Left lung (tissue), 14 donors: ENCODE measurements at places on chromosomes 5 and 9.

DNA sequence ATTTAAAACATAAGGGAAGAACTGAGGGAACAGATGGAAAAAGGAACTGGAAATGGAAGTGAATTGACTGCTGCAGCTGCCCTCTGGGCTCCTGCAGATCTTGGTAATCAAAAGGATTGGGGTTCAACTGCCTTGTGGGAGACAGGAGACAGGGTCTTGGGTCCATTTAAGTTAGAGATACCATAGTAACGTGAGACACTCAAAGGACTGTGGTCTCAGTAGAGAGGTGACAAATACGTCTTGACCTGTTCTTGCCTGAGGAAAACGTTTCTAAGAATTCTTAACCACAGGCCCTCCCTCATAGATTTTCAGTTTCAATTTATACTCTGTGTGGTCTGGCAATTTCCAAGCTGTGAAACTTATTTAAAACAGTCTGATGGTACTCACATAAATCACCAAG is 100.8 kb upstream of the DHFR start:
- H3K27me3 ChIP-seq, result no peaks in the 10 kb centered on the region
- no peaks in the 10 kb centered on the region for H3K4me1 ChIP-seq
- no peak overlapping the region for H3K27ac ChIP-seq
- no peaks in the 10 kb centered on the region for H3K36me3 ChIP-seq
- DNase-seq, result no peak

DNA sequence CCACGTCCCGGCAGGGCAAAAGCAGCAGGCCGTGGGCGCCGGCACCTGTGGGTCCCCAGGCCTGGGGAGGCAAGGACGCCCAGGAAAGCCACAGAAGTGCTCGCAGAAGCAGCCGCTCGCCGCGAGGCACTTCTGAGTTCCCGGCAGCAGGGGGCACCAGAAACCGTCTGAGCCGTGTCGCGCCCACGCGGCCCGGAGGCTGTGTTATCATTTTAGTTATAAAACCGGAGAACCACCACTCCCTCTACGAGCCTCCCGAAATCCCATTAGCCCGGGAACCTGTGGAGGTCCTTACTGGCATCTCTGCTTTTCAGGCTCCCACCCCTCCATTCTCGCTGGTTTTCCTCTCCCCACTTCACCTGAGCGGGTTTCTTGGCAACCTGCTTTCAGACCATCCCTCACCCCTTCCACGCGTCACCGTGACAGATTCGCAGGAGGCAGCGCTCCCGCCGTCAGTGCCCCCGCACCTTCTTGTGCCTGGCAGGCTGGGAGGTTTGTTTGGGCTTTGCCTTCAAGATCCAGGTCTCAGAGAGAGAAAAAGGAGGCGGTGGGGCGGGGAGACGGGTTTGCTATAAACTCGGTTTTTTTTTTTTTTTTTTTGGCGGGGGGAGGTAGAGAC is 2.3 kb downstream of the GDNF start:
- H3K4me1 ChIP-seq, result peaks cover 48% of the 10 kb centered on the region
- H3K4me3 ChIP-seq, result no peak overlapping the region
- H3K36me3 ChIP-seq, result no peaks in the 10 kb centered on the region
- DNase-seq, result peak; percentile 73
- peaks cover 100% of the 10 kb centered on the region for H3K27me3 ChIP-seq

- H3K4me3 ChIP-seq, result no peak overlapping the region
- no peak for DNase-seq
- H3K27ac ChIP-seq, result peak overlapping the region; percentile 75
- H3K27me3 ChIP-seq, result no peaks in the 10 kb centered on the region
Observed at GRCh38 chr9:121297389-121297788, 29.4 kb downstream of the GSN start.

DNA sequence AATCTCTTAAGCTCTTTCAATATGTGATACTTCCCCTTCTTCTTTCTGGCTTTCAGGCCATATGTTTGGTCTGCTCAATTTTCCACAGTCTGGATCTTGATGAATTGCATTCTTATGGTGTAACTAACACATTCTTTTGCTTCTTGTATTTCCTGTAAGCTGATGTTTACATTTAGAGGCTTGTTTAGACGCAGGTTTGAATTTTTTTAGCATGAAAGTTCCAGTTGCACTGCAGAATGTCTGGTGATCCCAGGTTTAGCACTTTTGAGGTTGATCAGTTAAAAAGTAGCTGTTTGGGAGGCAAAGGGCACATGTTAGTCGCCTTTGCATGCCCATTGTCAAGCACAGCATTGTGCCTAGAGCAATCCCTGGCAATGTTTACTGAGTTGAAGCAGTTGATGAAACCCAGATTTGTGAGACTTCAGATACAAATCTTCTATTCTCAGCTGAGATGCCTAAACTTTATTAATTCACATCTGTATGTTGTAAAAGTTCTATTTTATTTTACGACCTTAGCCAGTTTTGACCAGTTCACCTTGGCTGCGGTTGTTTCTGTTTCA is 59.6 kb upstream of the SPATA31C2 start:
- no peak overlapping the region for H3K4me3 ChIP-seq
- DNase-seq, result no peak
- no peaks in the 10 kb centered on the region for H3K36me3 ChIP-seq

GRCh38 chr9:20619487-20620200 is 2.7 kb downstream of the MLLT3 start:
- H3K4me3 ChIP-seq, result peak overlapping the region; percentile 78
- peak overlapping the region; percentile 33 for H3K27ac ChIP-seq
- H3K36me3 ChIP-seq, result no peaks in the 10 kb centered on the region

DNA sequence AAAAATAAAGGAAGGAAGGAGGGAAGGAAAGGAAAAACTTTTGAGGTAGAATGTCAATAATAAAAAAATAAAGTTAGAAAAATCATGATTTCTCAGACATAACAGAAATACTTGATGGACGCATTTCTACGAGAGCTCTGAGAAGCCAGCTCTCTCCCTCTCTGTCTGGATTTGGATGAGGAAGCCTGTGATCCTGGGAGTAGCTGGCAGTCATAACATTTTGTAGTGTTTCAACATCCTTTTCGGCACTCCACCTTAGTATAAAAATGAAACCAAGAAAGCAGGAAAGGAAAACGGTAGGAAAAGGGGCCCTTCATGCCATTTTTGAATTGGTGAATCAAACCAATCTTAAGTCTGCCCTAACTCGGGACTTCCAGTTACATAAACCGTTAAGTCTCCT is 321.3 kb downstream of the EPB41L4A start:
- H3K4me3 ChIP-seq, result no peak overlapping the region
- no peaks in the 10 kb centered on the region for H3K36me3 ChIP-seq
- H3K27ac ChIP-seq, result no peak overlapping the region
- H3K4me1 ChIP-seq, result no peaks in the 10 kb centered on the region
- DNase-seq, result no peak

DNA sequence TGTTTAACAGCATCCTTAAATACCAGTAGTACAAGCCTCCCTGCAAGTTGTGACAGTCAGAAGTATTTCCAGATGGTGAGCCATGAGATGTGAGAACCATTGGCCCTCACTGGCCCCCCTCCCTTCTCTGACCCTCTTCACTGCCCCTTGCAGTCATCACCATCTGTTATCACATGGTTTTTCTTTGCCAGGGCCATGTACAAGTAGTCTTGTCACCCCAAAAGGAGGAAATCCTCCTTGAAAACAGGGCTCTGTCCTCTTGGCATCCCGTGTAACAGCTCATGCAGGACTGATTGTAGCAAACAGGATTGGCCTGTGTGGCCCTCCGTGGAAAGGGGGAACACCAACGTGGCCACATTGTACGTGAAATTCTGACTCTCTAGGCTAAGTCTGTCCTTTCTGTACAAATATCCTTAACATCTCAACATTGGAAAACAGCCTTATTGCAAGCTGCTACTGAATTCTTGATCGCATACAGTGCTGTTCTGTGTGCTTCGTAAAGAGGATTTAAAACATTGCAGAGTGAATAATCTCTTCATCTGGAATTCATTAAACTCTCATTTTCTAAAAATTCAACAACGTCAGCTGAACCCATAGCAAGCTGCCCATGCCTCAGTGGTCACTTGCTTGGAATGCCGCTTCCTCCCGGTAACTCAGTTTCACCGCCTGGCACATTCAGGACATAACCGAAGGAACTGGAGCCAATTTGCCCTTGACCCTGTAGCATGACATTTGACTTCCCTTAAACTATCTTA is 171.7 kb downstream of the ATPSCKMT start:
- no peak overlapping the region for H3K4me3 ChIP-seq
- H3K4me1 ChIP-seq, result no peaks in the 10 kb centered on the region
- H3K36me3 ChIP-seq, result no peaks in the 10 kb centered on the region
- H3K27me3 ChIP-seq, result no peaks in the 10 kb centered on the region
- H3K27ac ChIP-seq, result no peak overlapping the region

DNA sequence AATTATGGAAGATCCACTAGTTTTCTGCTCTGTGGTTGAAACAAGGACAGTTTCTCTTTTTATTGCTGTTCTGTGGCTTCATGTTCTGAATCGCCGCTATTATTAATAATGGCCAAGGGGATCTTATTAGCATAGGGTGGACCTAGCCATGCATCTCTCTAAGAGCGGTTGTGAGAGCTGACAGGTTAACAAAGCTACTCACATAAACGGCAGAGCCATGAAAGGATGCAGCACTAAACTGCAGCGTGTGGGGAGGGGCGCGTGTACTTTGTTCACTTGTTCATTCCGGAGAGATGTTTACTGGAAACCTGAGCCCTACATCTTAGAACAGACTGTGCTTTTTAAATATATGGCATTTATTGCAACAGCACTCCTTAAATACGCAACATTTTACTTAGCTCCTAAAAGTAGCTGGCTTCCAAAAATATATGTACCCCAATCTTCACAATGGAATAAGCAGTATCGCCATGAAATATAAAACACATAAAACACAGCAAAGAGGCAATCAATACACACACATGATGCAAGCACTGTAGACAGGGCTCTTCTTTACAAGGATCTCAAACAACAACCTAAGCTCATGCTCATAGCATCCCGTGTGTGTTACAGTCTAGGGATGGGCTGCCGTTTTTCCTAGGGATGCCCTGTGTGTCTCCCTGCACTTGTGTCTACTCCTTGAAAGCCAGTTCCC is 424.6 kb downstream of the MED10 start:
- H3K36me3 ChIP-seq, result no peaks in the 10 kb centered on the region
- no peaks in the 10 kb centered on the region for H3K27me3 ChIP-seq
- H3K4me3 ChIP-seq, result no peak overlapping the region
- H3K27ac ChIP-seq, result no peak overlapping the region
- no peak for DNase-seq
- H3K4me1 ChIP-seq, result no peaks in the 10 kb centered on the region

- no peak overlapping the region for H3K4me3 ChIP-seq
- H3K27ac ChIP-seq, result no peak overlapping the region
- H3K27me3 ChIP-seq, result no peaks in the 10 kb centered on the region
- H3K36me3 ChIP-seq, result no peaks in the 10 kb centered on the region
Observed at GRCh38 chr5:172637110-172637580, 3.9 kb upstream of the NEURL1B start.

- H3K27ac ChIP-seq, result no peak overlapping the region
- no peaks in the 10 kb centered on the region for H3K4me1 ChIP-seq
- no peak for DNase-seq
- H3K36me3 ChIP-seq, result no peaks in the 10 kb centered on the region
- no peaks in the 10 kb centered on the region for H3K27me3 ChIP-seq
Observed at GRCh38 chr5:128708841-128709240, 170.8 kb upstream of the FBN2 start.

- H3K4me3 ChIP-seq, result no peak overlapping the region
- H3K4me1 ChIP-seq, result no peaks in the 10 kb centered on the region
- H3K27me3 ChIP-seq, result no peaks in the 10 kb centered on the region
- no peak overlapping the region for H3K27ac ChIP-seq
- DNase-seq, result no peak
Observed at GRCh38 chr5:137465930-137466329, 33.2 kb downstream of the SPOCK1 start.

DNA sequence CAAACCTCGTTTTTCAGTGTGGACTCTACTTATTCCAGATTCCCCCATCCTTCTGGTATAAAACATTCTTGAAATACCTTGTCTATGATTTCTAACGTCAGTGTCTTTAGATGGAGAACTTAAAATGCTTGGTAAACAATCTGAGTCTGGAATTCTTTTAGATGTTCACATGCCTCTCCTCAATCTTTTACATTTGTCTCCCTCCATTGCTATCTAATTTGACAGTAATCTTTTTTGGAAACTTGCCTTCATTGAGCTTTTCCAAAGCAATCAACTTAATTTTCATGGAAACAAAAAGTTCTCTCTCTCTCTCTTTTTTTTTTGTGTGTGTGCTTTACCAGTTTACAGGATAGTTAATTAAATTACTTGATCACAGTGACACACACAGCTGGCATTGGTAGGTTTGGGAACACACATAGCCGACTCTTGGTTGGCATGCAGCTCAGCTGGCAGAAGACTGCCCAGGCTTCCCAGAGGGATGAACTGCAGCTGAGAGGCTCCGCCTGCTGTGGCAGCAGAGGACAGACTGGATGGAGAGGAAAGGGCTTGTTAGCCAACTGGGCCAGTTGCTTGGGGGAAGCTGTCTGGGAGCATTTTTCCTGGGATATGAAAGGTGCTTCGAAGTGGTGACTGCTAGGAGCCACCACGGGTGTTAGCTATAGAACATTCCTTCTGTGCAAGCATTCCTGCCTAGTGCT is 271.3 kb downstream of the ZSWIM6 start:
- H3K4me3 ChIP-seq, result no peak overlapping the region

- no peak for DNase-seq
- no peaks in the 10 kb centered on the region for H3K27me3 ChIP-seq
- H3K4me3 ChIP-seq, result no peak overlapping the region
- H3K27ac ChIP-seq, result no peak overlapping the region
- H3K4me1 ChIP-seq, result no peaks in the 10 kb centered on the region
Observed at GRCh38 chr5:2091921-2092320, 209.2 kb upstream of the IRX4 start.

- H3K4me1 ChIP-seq, result no peaks in the 10 kb centered on the region
- no peak for DNase-seq
Observed at GRCh38 chr5:73918791-73919221, 292.8 kb downstream of the ARHGEF28 start.

- no peak overlapping the region for H3K4me3 ChIP-seq
- H3K27ac ChIP-seq, result no peak overlapping the region
- no peak for DNase-seq
- H3K27me3 ChIP-seq, result no peaks in the 10 kb centered on the region
Observed at GRCh38 chr5:2556375-2556966, 195.0 kb downstream of the IRX2 start.

DNA sequence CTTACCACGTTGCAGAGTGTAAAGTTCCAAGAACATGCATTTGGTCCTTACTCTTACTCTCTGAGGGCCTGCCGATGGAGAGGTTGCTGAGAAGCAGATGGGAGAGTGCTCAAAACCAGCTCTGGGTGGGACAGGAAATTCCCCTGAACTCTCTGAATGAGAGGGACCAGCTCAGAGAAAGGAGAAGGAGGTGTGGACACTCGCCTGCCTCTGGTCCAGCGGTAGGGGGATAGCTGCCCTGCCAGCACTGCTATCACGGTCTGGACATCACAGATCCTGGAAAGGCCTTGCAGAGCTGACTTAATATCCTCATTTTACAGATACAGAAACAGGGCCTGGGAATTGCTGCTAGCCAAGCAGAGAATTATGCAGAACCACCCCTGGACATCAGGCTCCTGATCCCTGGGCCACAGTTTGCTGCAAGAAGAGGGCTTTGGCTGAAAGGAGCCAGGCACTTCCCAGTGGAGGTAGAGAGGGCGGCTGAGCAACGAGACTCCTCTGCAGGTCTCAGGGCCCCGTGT is 4.9 kb downstream of the TRAF1 start:
- H3K4me1 ChIP-seq, result peaks cover 79% of the 10 kb centered on the region
- DNase-seq, result no peak
- H3K27ac ChIP-seq, result no peak overlapping the region
- no peaks in the 10 kb centered on the region for H3K27me3 ChIP-seq
- H3K4me3 ChIP-seq, result peak overlapping the region; percentile 7

- H3K27me3 ChIP-seq, result no peaks in the 10 kb centered on the region
- H3K36me3 ChIP-seq, result no peaks in the 10 kb centered on the region
Observed at GRCh38 chr5:56003179-56003578, 8.4 kb upstream of the IL6ST start.

GRCh38 chr9:16816011-16816410 is 54.5 kb downstream of the BNC2 start:
- no peaks in the 10 kb centered on the region for H3K4me1 ChIP-seq
- no peak for DNase-seq
- H3K4me3 ChIP-seq, result no peak overlapping the region
- no peaks in the 10 kb centered on the region for H3K36me3 ChIP-seq
- no peaks in the 10 kb centered on the region for H3K27me3 ChIP-seq
